ENCODE measurements at places on chromosomes 7 and 10.

DNA sequence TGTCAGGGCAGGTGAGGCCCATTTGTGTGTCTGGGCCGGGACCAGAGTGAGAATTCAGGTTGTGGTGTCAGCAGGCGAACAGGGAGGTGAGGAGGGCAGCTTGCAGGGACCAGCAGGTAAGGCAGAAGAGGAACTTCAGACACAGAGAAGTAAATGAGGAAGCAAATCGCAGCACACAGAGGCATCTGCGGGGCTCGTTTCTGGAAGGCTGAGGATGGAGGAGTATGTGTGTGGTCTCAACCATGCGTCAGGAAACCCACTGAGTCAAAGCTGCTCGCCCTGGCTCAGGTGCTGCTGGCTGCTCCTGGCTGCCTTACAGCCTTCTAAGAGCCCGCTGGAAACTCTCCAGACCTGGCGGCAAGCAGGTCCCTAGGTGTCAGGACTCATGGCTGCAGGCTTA, 26.9 kb upstream of the PITRM1 start:
- DNase-seq, result no peak

DNA sequence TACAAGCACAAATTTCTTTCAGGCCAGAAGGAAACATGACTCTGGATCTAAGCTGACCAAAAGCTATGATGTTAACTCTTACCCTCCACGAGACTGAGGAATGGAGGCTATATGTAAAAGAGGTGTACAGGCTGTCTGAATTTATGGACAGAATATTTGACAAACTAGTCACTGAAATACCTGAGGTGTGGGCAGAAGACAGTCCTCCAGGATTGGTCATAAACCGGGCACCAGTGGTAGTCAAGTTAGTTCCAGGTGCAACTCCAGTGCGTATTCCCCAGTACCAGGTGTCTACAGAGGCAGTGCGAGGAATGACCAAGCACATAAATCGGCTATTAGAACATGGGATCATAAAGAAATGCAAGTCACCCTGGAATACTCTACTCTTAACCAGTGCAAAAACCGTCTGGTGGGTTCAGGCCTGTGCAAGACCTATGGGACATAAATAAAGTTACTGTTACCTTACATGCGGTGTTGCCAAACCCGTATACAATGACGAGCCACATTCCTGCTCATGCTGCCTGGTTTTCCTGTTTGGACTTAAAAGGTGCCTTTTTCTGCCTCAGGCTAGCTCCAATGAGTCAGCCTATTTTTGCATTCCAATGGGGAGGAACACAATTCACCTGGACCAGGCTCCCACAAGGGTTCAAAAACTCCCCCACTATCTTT, 6.7 kb upstream of the CYREN start:
- DNase-seq, result no peak

- DNase-seq, result no peak
Measured at GRCh38 chr10:131726076-131726880, 174.5 kb upstream of the PPP2R2D start.

GRCh38 chr10:33509231-33509831, 174.9 kb upstream of the NRP1 start:
- DNase-seq, result no peak

DNA sequence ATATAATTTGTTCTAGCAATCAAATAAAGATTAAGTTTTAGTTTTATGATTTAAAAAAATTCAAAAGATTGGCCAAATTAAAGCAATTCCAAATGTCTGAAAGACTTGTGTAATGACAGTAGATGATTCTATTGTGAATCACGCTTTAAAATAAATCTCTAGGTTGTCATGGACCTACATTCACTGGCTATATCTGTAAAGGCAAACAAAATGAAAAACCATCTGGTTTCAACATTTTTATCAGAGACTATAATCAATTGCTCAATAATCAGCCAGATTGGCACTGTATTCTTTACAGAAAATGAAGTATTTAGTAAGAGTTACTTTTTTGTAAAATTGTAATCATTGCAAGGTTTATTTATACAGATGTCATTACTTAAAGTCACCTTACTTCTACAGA, 60.7 kb downstream of the DGKB start:
- no peak for DNase-seq

DNA sequence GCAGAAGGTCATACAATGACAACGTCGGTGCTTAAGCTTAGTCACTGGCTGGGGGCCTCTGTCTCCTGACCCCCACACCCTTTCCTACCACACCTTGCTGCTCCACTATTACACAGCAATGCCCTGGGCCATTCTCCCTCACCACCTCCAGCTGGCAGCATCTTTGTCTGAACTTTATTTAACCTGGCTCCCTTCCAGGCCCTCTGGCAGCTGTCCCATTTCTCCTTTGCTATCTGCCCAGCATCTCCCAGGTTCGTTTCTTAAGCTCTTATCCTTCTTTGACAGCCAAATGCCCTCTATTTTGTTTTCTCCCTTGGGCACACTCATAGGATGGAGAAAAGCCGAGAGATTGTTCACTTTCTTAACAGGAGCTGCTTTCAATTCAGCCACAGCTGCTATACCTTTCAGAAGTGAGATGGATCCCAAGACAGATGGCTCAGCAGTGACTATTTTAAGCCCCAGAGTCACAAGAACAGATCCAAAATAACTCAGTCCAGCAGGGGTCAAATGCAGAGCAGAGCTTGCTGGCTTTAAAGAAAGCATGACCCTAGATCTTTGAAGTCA, 1277.1 kb upstream of the AUTS2 start:
- DNase-seq, result no peak

- DNase-seq, result no peak
Measured at GRCh38 chr7:122429926-122430325, 125.4 kb upstream of the FEZF1 start.

DNA sequence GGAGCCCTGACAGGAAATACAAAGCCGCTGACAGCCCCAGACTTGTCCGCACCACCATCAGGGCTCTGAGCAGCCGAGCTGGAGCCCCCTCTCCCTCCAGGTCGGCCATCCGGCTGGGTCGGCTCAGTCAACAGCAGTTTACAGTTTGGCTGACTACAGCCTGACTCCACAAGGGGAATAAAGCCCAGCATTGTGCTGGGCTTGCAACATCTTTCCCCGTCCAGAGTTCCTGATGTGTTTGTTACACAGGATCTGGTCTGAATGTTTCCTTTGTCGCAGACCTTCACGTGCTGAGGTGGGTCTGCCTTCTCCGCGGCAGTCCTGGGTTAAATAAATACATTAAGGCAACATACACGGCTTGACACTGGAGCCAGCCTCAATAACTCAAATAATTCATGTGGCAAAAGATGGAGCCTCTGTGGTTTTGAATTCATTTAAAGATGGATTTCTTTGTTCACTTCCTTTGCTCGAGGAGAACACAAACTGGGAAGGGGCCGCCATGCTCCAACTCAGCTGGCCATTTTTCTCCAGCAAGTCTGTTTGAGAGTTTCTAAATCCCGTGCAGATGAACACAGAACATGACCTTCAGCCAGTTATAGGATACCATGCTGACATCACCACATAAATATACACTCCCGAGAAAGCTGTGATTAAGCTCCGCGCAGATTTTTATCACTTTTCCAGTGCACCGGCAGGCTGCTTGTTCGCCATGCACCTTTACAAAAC, 192.1 kb downstream of the WDR11 start:
- DNase-seq, result no peak

DNA sequence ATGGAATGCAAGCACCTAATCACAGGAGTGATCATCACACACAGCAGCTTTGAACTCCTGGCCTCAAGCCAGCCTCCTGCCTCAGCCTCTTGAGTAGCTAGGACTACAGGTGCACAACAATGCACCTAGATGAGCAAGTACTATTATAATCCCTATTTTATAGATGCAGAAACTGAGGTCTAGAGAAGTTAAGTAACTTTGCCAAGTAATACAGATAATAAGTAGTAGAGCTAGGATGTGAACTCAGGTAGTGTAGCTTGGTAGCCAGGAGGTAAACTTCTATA, 33.7 kb downstream of the DNAJC12 start:
- DNase-seq, result no peak

- no peak for DNase-seq
Measured at GRCh38 chr10:128109707-128110106, 16.5 kb downstream of the MKI67 start.

- DNase-seq, result no peak
Measured at GRCh38 chr7:132150711-132151110, 425.6 kb downstream of the PLXNA4 start.

GRCh38 chr10:48463318-48464003, 141.4 kb downstream of the ARHGAP22 start:
- DNase-seq, result no peak

DNA sequence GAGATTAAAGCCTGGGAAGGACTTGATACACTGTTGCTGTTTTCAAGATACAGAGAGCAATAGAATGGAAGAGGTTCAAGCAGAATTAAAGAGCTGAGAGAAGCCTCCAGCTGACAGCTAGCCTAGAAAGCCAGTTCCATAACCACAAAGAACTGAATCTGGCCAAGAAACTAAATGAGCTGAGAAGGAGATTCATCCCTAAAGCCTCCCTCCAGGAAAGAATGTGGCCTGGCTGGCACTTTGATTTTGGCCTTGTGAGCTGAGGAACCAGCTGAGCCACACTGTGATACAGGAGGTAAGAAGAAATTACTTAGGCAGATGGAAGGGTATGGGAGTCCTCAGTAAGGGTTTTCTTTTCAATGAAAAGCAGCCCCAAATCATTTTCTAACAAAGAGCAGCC, 324.1 kb downstream of the PHF14 start:
- no peak for DNase-seq

GRCh38 chr7:157096286-157097055, 42.3 kb upstream of the UBE3C start:
- no peak for DNase-seq

DNA sequence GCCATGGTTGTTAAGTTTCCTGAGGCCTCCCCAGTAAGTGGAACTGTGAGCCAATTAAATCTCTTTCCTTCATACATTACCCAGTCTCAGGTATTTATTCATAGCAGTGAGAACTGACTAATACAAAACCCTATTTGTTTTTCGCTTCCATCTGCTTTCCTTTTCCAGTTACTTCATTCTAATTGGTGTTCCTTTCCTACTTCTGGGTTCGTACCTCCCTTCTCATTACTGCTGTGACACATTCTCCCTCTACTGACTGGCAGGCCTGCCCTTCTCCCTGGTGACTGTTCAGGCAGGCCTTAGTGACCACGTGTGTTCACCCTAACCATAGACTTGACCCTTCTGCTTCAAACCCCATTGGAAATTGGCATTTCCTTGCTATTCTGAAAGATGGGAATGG, 37.7 kb downstream of the MTURN start:
- no peak for DNase-seq

GRCh38 chr10:76962851-76963250, 674.8 kb downstream of the KCNMA1 start:
- DNase-seq, result no peak

GRCh38 chr10:124308056-124308645, 110.6 kb downstream of the OAT start:
- DNase-seq, result no peak

DNA sequence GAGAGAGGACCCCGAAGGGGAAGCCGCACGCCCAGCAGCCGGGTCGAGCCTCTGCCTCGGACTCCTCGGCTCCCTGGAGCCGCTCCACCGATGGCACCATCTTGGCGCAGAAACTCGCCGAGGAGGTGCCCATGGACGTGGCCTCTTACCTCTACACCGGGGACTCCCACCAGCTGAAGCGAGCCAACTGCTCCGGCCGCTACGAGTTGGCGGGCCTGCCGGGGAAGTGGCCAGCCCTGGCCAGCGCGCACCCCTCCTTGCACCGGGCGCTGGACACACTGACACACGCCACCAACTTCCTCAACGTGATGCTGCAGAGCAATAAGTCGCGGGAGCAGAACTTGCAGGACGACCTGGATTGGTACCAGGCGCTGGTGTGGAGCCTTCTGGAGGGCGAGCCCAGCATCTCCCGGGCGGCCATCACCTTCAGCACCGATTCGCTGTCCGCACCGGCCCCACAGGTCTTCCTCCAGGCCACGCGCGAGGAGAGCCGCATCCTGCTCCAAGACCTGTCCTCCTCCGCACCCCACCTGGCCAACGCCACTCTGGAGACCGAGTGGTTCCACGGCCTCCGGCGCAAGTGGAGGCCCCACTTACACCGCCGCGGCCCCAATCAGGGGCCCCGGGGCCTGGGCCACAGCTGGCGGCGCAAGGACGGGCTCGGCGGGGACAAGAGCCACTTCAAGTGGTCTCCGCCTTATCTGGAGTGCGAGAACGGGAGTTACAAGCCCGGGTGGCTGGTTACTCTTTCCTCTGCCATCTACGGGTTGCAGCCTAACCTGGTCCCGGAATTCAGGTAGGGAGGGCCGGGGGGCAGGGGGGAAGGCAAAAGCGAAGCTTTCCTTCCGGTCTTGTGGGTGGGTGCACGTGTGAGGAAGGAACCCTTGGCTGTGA, 973 bp downstream of the GPR158 start:
- no peak for DNase-seq

DNA sequence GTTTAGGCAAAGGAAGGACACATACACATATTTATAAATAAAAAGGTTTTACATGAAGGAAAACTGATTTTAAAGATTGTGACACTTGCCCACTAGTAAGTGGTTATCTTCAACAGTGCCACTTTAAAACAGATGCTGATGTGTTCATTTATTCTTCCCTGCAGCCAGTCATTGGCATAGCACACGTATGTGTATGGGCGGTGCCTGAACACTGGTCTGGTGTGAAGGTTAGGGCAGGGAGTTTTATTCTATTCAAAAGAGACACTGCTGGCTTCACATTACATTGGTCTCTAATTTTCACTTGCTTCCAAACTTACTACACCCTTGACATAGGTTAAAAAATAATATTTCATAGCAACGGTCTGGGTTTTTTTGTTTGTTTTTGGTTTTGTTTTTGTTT, 57.9 kb downstream of the NOD1 start:
- no peak for DNase-seq

GRCh38 chr7:49172639-49173038, 248.3 kb downstream of the CDC14C start:
- no peak for DNase-seq

DNA sequence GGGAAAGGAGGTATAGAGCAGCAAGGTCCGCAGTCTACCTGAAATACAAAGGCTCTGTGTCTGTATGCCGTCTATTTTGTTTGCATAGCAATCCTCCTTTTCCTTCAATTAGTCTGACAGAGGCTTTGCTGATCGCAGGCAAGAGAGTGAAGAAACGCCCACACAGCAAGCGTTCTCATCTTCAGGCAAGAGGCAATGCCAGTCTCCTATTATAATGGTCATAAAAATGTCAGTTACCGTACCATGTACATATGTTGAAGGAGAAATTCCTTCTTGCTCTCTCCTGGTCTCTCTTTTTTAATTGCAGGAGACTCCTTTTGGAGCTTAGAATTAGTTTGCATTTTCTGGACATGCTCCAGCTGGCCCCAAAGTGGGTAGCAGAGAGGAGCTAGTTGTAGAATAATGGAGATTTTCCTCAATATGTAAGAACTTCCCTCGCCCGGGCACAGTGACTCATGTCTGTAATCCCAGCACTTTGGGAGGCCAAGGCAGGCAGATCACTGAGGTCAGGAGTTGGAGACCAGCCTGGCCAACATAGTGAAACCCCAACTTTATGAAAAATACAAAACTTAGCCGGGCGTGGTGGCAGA, 139.5 kb downstream of the PFKFB3 start:
- no peak for DNase-seq

DNA sequence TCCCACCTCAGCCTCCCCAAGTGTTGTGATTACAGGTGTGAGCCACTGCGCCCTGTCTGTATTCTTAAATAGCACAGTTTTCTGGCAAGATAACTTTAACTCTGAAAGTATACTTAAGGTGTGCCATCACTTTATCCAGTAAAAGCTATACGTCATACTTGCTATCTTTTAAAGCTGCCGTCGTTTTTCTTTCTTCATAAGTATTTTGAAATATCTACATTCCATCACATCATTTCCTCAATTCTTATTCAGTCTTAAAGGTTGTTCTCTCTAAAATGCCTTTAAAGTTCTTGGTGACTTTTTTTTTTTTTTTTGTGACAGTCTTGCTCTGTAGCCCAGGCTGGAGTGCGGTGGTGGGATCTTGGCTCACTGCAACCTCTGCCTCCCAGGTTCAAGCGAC, 34.7 kb downstream of the PTPN12 start:
- DNase-seq, result no peak
